Stimulated activated CD8-positive, alpha-beta memory T cell treated with anti-CD3 and anti-CD28 coated beads, Interleukin-4, amount 100 ng/mL, for 1 hour (primary cell): ENCODE measurements at places on chromosomes 2 and 18.
A peak's percentile ranks its signal among the peaks of the same experiment; 100 is the strongest.

DNA sequence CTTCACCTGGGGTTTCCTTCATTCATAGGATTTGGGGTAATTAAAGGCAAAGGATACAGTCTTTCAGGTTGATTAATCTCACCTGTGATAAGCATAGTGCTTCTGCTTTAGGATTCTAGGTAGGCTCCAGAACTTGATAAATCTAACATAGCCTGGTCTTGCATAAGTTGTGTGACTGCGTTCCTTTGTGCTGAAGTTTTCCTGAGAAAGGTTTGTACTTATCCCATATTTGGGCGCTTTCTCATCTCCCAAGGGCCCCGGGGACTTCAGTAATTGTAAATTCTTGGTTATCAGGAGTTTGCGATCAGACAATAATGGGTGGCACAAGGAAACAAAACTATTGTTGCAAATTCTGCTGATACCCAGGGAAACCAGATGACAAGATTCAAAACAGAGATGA, 53.1 kb downstream of the MTCL1 start:
- no peak for DNase-seq

DNA sequence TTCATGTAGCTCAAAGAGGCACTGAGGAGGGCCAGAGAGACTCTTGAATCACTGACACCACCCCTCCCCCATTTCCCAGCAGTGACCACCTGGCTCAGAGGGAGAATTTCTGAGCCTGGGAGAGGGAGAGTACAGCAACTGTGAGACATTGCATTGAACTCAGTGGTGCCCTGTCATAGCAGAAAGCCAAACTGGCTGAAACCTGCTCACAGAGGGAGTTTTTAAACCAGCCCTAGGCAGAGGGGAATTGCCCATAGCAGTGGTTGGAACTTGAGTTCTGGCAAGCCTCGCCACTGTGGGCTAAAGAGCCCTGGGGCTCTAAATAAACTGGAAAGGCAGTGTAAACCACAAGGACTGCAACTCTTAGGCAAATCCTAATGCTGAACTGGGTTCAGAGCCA, 243.1 kb downstream of the ADCYAP1 start:
- no peak for DNase-seq

DNA sequence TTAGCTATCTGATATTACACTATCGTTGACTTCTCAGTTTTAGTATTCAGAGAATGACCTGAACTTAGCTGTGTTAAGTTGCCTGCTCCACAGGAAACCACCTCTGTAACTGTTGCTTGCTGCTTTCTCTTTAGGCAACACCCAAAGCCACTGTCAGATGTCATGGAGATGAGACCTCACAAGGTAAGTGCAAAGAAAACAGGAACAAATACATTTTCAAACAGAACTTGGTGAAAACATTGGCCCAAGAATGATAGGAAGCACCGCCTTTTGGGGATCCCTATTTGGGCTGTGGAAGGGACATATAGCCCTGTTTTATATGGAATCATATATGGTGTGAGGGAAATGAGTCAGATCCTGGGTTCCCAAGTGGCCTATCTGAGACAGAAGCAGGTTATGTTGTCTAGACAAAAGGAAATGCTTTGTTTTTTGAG, 143.4 kb downstream of the UBE2E3 start:
- no peak for DNase-seq

DNA sequence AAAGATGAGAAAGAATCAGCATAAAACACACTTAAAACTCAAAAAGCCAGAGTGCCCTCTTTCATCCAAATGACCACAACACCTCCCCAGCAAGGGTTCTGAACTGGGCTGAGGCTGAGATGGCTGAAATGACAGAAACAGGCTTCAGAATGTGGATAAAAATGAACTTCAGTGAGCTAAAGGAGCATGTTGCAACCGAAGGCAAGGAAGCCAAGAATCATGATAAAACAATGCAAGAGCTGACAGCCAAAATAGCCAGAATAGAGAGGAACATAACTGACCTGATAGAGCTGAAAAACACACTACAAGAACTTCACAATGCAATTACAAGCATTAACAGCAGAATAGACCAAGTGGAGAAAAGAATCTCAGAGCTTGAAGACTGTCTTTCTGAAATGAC, 12.2 kb upstream of the PSMA8 start:
- no peak for DNase-seq

DNA sequence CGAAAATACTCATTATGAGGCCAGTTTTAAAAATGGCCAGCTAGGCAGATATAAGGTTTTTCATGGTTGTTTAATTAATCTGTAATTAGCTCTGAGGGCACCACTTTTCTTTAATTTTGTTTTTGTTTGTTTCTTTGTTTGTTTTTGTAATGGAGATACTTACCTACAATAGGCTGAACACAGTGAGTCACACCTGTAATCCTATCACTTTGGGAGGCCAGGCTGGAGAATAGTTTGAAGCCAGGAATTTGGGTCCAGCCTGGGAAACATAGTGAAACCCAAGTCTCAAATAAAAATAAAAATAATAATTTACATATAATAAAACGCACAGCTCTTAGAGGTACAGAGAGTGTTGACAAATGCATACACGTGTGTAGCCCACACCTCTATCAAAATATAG, 56.8 kb upstream of the MSH2 start:
- no peak for DNase-seq

DNA sequence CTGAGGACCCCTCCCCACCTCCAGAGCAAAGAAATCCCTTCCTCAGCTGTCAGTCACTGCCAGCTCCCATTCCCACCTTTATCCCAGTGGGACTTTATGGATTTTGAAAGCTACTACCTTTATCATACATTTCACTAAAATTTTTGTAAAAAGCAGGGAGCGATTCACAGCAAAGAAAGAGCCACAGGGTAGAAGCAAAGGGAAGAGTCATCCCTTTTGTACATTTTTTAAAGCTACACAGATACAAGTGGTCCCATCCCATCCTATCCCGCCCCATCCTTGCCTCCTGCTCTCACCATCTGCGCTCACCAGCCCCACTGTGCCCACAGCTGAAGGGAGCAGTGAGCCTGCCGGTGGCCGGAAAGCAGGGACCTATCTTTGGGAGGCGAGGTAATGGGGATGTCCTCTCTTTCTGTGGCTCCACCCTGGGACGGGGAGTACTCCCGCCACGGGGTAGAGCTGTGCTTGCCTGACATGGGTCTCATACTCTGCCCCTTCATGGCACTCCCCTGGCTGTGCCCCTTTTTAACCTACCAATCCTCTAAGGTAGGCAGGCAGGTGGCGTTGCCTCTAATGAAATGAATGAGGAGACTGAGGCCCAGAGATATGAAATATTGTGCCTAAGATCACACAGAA, 13.2 kb downstream of the SH2D6 start:
- DNase-seq = no peak

DNA sequence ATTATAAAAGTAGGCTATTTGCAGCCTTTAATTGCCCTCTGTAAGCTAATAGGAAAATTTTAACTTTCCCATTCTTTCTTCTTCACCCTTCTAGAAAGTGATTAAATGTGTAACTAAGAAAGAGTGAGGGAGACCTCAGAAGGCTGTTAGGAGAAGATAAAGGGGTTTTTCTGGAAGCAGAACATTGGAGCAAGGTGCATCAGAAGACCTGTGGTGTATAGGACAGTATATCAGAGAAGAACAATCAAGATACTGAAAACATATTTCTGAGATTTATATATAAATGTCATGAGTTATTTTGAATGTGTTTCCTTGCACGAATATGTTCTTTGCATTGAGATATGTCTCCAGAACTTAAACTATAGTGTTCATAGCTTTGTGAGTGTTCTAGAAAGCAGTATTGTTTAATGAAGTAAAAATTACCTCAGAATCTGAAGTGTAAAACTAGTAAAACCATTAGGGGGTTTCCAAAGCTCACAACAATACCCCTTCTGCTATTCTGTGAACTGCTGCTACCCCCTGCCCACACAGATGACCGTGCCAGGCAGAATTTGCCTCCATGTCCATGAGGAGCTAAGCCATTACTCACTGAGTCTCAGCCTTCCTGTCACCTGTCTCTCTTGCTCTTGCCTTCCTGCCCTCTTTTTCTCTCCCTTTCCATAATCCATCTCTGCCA, 537.9 kb downstream of the EPHA4 start:
- DNase-seq = no peak

- peak; percentile 9 for DNase-seq
Measured at GRCh38 chr2:113876503-113877387, 13.1 kb upstream of the ACTR3 start.

DNA sequence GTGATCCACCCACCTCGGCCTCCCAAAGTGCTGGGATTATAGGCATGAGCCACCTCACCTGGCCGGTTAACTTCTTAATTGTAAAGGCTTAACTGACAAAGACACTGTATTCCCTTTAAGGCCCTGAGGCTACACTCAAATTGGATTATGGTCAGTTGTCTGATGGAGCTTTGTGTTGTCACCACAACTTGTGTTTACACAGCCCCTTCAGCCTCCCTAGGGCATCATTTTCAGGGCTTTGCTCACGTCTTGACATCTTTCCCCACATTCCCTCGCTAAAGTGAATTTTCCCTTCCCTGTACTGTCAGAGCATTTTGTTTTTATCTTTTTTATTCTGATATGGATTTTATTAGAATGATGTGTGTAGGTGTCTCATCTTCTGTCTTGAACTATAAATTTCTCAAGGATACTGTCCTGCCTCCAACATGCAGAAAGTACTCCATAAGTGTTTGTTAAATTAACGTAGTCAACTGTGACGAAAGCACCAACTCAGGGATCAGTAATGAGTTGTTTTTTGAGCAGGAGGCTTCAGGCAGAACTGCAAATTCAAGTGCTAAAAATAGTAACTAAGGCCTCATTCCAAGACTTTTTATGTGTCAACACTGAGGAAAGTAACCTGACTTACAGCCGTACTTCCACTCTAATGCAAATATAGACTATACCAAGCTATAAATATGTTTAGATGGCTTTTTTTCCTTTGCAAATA, 77.1 kb upstream of the NARS1 start:
- no peak for DNase-seq

GRCh38 chr2:54673501-54673998, 49.9 kb upstream of the EML6 start:
- DNase-seq = no peak

- no peak for DNase-seq
Measured at GRCh38 chr2:209788925-209789324, 17.3 kb downstream of the UNC80 start.

DNA sequence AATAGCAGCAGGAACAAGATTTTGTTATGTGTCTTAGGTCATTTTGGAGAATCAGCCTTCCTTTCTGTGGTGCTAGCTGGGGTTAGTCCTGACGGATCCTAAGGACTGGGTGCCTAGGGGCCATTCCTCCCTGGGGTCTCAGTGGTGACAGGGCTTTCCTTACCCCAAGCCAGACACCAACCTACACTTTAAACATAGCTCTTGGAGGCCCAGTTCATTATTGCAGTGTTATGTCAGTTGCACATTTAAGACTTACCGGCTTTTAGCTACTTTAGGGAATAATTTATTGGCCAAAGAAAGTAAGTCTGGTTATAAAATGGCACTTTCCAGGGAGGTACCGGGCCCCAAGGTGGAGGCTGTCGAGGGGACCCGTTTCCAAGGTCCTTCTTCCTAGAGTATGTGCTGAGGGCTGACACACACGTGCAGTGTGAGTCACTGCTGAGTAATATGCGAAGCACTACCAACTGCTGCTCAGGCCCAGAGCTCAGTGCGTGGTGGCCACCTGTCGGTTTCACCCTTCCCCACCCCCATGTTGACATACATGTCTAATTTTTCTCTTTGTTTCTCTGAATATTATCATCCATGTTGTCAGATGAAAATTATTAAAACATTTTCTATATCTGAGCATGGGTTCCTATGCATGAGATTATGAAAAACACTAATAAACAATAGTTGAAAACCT, 37.0 kb upstream of the GRHL1 start:
- DNase-seq = no peak

- no peak for DNase-seq
Measured at GRCh38 chr18:80213182-80213581, 34.1 kb downstream of the PARD6G start.

GRCh38 chr2:86062043-86062442, 43.6 kb downstream of the POLR1A start:
- no peak for DNase-seq

- no peak for DNase-seq
Measured at GRCh38 chr2:128359841-128360240, 41.2 kb upstream of the HS6ST1 start.

GRCh38 chr2:223837287-223838061, at the start of gene AP1S3:
AP1S3 (minus strand) TSS chr2:223837582; CDS start chr2:223837450, 132 bp downstream.
- peak; percentile 37 for DNase-seq

DNA sequence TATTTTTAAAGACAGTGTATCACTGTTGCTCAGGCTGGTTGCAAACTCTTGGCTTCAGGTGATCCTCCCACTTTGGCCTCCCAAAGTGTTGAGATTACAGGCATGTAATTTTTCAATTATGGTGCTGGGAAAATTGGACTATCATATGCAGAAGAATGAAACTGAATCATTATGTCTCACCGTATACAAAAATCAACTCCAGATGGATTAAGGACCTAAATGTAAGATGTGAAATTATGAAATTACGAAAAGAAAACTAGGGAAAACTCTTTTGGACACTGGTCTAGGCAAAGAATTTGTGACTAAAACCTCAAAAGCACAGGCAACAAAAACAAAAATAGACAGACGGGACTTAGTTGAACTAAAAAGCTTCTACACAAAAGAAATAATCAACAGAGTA, 31.2 kb downstream of the MAP3K2 start:
- DNase-seq = no peak

GRCh38 chr2:55760125-55760524, 66.5 kb upstream of the PNPT1 start:
- DNase-seq = no peak

DNA sequence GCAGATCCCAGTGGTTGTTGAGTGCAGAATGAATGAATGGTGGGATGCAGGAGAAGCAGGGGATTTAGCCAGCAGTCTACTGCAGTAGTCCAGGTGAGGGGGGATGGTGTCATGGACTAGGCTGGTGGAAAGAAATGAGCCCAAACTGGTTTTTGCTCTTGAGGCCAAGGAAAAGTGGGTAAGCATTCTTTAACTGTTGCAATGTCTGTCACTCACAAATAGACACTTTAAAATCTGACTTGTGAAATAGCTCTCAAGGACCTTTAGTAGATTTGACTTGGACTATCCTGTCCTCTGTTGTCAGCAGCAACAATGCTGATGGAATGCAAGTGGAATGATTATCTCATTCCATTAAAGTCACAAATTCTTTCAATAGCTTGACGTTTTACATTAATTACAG, 37.5 kb upstream of the STK17B start:
- DNase-seq = no peak

DNA sequence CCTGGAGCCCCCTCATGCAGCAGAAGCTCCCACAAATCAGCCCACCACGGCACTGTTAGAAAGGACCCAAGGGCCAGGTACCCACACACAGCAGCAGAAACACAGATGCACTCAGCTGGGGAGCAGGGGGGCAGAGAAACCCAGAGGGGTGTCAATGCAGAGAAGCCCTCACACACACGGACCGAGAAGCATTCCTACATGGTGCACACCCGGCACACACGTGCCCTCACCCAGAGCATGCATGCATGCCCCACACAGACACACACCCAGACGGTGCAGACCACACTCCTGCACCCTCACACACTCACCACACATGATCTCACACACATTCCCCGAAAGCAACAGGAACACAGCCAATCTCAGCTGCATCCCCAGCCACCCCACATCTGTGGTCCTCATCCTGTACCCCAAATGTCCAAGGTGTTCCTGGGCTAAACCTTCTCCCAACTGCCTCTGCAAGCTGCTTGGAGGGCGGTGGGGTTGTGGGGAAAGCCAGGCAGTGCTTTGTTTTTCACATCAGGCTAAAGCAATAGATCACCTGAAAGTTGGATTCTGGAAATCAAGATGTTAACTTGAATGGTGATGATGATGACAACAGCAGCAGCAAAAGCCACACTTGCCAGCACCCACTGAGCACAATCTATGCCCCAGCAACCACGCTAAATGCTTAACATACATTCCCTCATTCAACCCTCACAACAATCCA, 102.3 kb downstream of the ZFP36L2 start:
- no peak for DNase-seq
